Nephron progenitor cell (in vitro differentiated cells): ENCODE measurements at places on chromosomes 2 and 18.

GRCh38 chr2:105125920-105126319 is 88.1 kb downstream of the MRPS9 start:
- H3K27me3 ChIP-seq, result no peaks in the 10 kb centered on the region
- no peaks in the 10 kb centered on the region for H3K4me1 ChIP-seq
- DNase-seq, result no peak
- no peak overlapping the region for H3K4me3 ChIP-seq
- H3K36me3 ChIP-seq, result no peaks in the 10 kb centered on the region

DNA sequence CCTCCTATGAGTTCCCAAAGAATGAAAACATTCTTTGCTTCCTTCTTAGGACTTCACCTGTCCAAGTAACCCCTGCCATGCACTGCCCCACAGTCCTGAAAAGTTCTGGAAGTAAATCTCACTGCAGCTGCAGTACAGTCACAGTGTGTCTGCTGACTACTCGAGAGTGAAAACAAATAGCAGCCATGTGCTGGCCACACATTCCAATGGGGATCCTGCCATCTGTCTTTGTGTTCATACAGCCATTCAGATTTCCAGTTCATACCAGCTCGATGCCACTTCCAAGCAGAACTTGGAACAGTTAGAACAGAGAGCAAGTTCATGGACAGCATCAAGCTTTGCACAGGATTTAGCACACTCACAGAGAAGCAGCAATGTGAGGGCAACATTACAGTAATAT is 629.9 kb upstream of the ACVR2A start:
- H3K4me3 ChIP-seq, result no peak overlapping the region
- no peaks in the 10 kb centered on the region for H3K27me3 ChIP-seq
- no peak overlapping the region for H3K27ac ChIP-seq
- H3K4me1 ChIP-seq, result no peaks in the 10 kb centered on the region
- H3K36me3 ChIP-seq, result peaks cover 4% of the 10 kb centered on the region

- peaks cover 11% of the 10 kb centered on the region for H3K36me3 ChIP-seq
- no peaks in the 10 kb centered on the region for H3K27me3 ChIP-seq
- H3K27ac ChIP-seq, result peak overlapping the region; percentile 74
- peaks cover 31% of the 10 kb centered on the region for H3K4me1 ChIP-seq
Measured at GRCh38 chr2:239944694-239945551, 80.2 kb downstream of the NDUFA10 start.

GRCh38 chr2:55965276-55965675 is 41.7 kb upstream of the EFEMP1 start:
- H3K27ac ChIP-seq, result no peak overlapping the region
- H3K27me3 ChIP-seq, result peaks cover 4% of the 10 kb centered on the region
- H3K36me3 ChIP-seq, result no peaks in the 10 kb centered on the region

DNA sequence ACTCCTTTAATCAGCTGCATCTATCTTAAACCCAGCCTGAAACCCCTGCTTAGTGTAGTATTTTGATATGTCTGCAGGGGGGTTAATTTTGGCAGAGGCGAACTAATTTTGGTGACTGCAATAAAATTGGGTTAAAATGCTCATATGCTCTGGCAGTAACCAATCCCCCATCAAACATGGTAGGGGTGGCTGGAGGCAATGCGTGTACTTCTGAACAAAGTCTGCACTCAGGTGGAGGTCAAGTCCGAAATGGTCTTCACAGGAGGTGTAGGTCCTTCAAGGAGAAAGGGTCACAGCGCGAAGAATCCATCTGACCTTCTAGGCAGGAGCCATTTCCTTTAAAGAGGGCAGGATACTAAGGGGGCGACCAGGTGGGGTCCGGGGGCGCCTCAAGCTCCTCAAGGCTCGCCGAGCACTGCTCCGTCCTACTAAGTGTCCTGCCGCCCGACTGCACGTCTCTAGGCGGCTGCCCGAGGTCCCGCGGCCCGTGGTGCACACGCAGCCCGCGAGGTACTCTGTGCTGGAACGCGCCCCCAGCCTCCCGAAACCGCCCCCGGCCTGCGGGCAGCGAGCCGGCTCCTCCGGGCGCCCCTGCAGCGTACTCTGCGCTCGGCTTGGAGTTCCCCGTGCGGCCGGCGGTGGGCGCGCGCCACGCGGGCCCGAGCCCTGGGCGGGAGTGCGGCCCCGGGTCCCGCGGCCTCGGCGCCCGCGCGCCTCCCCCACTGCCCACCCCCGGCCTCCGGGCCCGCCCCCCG is 1.7 kb upstream of the LDLRAD4 start:
- H3K4me1 ChIP-seq, result peaks cover 27% of the 10 kb centered on the region
- DNase-seq, result peak; percentile 76
- no peaks in the 10 kb centered on the region for H3K36me3 ChIP-seq

GRCh38 chr2:73825408-73825807 is 3.4 kb upstream of the STAMBP start:
- H3K4me3 ChIP-seq, result no peak overlapping the region
- DNase-seq, result no peak
- no peaks in the 10 kb centered on the region for H3K36me3 ChIP-seq

DNA sequence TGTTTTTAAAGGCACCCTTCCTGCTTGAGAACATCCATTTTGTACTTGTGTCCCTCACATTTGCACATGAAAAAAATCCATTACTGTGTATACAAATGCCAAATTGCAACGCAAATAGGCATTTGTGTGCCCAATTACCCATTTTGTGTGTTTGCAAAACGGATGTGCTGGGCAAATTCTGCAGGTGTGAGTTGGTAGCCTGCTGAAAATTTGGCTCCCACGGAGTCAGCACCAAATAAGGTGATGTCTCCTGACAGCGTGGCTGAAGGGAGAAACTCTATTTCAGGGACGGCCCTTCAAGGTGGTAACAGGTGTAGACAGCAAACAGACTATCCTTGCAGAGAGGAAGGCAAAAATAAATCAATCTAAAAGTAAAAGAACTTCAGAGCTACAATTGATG is 661.1 kb downstream of the BCL11A start:
- no peaks in the 10 kb centered on the region for H3K36me3 ChIP-seq
- no peak overlapping the region for H3K27ac ChIP-seq
- H3K4me3 ChIP-seq, result no peak overlapping the region
- peaks cover 24% of the 10 kb centered on the region for H3K4me1 ChIP-seq

DNA sequence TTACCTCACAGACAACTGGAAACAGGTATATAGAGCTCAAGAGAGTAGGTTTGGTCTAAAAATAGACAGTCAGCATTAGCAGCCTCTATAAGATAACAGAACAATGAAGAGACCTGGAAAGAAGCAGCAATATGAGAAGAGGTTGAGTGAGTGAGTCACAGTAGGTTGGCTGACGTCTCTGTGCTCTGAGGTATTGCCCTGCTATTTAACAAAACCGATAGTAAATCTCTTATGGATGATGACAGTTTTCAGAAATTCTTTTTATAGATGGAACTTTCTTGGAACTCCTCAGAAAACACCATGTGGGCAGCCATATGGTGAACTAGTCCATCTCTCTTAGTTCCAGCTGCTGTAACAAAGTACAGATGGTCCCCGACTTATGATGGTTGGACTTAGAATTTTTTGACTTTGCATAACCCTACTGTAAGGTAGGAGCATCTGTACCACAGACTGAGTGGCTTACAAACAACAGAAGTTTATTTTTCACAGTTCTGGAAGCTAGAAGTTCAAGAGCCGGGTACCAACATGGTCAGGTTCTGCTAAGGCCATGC is 123.5 kb downstream of the MBD2 start:
- peaks cover 7% of the 10 kb centered on the region for H3K27me3 ChIP-seq
- peaks cover 9% of the 10 kb centered on the region for H3K4me1 ChIP-seq
- H3K4me3 ChIP-seq, result no peak overlapping the region
- no peak for DNase-seq
- no peaks in the 10 kb centered on the region for H3K36me3 ChIP-seq

DNA sequence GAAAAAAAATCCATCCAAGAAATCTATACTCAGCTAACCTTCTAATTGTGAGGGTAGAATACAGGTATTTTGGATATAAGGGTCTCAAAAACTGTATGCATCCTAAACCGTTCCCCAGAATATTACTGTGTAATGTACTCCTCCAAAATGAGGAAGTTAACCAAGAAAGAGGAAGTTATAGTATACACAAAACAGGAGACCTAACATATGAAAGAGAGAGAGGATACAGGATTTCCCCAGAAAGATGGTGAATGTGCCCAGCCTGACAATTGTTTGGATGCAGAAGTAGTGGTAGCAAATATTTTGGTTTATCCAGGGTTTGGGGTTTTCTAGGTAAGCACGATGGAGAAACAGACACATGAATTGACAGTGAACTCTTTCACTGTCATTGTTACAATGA is 50.6 kb downstream of the GALNT3 start:
- H3K4me1 ChIP-seq, result no peaks in the 10 kb centered on the region
- H3K36me3 ChIP-seq, result no peaks in the 10 kb centered on the region
- DNase-seq, result no peak
- no peak overlapping the region for H3K27ac ChIP-seq

- no peak for DNase-seq
- H3K4me3 ChIP-seq, result no peak overlapping the region
- peaks cover 5% of the 10 kb centered on the region for H3K4me1 ChIP-seq
- H3K36me3 ChIP-seq, result peaks cover 16% of the 10 kb centered on the region
Measured at GRCh38 chr18:51639541-51639940, 442.1 kb upstream of the MEX3C start.

- DNase-seq, result no peak
- peaks cover 13% of the 10 kb centered on the region for H3K4me1 ChIP-seq
- H3K27ac ChIP-seq, result no peak overlapping the region
- H3K4me3 ChIP-seq, result peak overlapping the region; percentile 35
- H3K27me3 ChIP-seq, result peaks cover 7% of the 10 kb centered on the region
Measured at GRCh38 chr2:105567996-105568494, 169.2 kb upstream of the FHL2 start.

- H3K4me3 ChIP-seq, result peak overlapping the region; percentile 82
- H3K4me1 ChIP-seq, result peaks cover 48% of the 10 kb centered on the region
- H3K27me3 ChIP-seq, result peaks cover 6% of the 10 kb centered on the region
Measured at GRCh38 chr2:168244318-168244717, 3.1 kb downstream of the STK39 start.

GRCh38 chr2:33104726-33105125 is 158.0 kb downstream of the LTBP1 start:
- H3K27me3 ChIP-seq, result no peaks in the 10 kb centered on the region
- no peak for DNase-seq
- peak overlapping the region; percentile 95 for H3K27ac ChIP-seq
- H3K36me3 ChIP-seq, result peaks cover 23% of the 10 kb centered on the region
- peaks cover 34% of the 10 kb centered on the region for H3K4me1 ChIP-seq

DNA sequence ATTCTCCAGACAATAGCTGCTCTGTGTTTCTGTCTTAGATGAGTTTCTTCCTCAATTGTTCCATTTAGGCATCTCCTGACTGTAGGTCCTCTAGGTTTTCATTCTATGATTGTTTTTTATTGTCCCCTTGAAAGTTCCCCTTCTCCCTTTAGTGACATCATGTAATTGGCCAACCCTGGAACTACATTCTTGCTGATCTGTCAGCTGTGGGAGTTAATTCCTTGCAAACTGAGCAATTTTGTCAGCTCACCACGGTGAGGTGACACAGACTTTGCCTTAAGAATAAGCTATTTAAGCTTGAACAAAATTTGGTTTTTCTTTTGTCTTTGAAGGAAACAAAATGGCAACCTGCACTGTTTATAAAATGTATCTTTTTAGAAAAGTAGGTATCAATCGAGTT is 95.9 kb downstream of the TXNL1 start:
- H3K36me3 ChIP-seq, result no peaks in the 10 kb centered on the region
- no peak for DNase-seq
- no peaks in the 10 kb centered on the region for H3K4me1 ChIP-seq
- no peak overlapping the region for H3K4me3 ChIP-seq
- no peak overlapping the region for H3K27ac ChIP-seq
- H3K27me3 ChIP-seq, result peaks cover 14% of the 10 kb centered on the region

DNA sequence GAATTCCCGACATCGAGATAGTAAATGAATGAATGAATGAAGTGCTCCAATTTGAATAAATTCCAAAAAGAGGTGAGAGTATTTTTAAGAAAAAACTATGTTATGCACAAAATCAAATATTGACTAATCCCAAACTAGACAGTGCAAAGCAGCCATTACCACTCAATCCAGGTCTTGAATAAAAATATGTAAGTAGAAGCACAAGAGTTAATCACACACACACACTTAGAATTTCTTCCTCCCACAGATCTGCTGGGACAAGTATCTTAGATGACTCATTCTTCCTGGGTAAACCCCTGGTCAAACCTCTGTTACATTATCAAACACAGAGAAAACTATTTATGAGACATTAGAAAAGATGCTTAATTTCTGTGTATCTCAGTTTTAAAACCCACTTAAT is 102.0 kb downstream of the PLA2R1 start:
- DNase-seq, result no peak
- H3K4me1 ChIP-seq, result peaks cover 6% of the 10 kb centered on the region
- no peaks in the 10 kb centered on the region for H3K36me3 ChIP-seq
- no peak overlapping the region for H3K27ac ChIP-seq
- peaks cover 12% of the 10 kb centered on the region for H3K27me3 ChIP-seq

DNA sequence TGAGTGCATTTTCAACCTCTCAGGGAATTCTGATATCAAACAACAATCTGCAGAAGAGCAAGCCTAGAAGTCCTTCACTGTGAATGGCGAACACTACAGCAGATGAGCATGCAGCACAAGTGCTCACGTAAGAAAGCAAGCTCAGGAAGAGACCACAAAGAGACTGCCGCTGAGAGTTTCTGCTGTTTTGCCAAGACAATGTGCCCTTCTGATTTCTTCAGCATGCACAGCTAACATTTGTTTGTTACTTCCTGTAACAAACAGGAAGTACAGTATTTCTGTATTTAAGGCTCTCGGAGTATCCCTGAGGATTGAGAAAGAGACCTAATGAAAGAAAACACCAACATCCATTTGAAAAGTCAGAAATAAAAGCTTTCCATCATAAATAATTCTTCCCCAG is 45.9 kb downstream of the MBOAT2 start:
- H3K36me3 ChIP-seq, result peaks cover 63% of the 10 kb centered on the region
- no peaks in the 10 kb centered on the region for H3K4me1 ChIP-seq
- no peak overlapping the region for H3K27ac ChIP-seq

DNA sequence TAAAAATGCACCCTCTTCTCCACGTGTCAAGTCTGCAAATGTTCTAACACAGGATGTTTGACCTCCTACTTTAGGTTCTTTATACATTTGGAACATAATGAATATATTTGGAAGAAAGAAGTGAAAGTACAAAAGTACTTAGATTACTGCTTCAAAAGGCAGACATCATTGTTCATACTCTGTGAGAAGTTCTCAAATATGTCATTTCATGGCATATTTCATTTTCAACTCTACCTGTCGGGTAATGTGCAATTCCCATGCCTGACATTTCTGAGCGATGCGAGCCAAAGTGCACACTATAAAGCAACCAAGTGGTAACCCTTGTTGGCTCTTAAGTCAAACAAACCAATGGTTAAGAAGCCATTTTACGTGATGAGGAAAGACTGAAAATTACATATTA is 7.0 kb downstream of the BUB1 start:
- DNase-seq, result no peak
- peaks cover 12% of the 10 kb centered on the region for H3K4me1 ChIP-seq
- no peaks in the 10 kb centered on the region for H3K27me3 ChIP-seq
- H3K4me3 ChIP-seq, result no peak overlapping the region

GRCh38 chr2:127622561-127623387 is 23.2 kb upstream of the GPR17 start:
- H3K27ac ChIP-seq, result no peak overlapping the region
- peaks cover 30% of the 10 kb centered on the region for H3K4me1 ChIP-seq
- H3K27me3 ChIP-seq, result peaks cover 9% of the 10 kb centered on the region

- no peak for DNase-seq
- H3K4me1 ChIP-seq, result peaks cover 54% of the 10 kb centered on the region
- no peaks in the 10 kb centered on the region for H3K27me3 ChIP-seq
- no peak overlapping the region for H3K4me3 ChIP-seq
- no peaks in the 10 kb centered on the region for H3K36me3 ChIP-seq
- peak overlapping the region; percentile 39 for H3K27ac ChIP-seq
Measured at GRCh38 chr2:37829616-37830395, 95.3 kb upstream of the RMDN2 start.
